ENCODE measurements at places on chromosomes 11 and 22.

GRCh38 chr11:111845276-111846028, 25.9 kb downstream of the ALG9 start:
- DNase-seq: no peak

GRCh38 chr11:9573775-9574621, 528 bp downstream of the WEE1 start:
- DNase-seq: no peak

GRCh38 chr11:128859563-128860441, 7.3 kb downstream of the KCNJ1 start:
- no peak for DNase-seq

DNA sequence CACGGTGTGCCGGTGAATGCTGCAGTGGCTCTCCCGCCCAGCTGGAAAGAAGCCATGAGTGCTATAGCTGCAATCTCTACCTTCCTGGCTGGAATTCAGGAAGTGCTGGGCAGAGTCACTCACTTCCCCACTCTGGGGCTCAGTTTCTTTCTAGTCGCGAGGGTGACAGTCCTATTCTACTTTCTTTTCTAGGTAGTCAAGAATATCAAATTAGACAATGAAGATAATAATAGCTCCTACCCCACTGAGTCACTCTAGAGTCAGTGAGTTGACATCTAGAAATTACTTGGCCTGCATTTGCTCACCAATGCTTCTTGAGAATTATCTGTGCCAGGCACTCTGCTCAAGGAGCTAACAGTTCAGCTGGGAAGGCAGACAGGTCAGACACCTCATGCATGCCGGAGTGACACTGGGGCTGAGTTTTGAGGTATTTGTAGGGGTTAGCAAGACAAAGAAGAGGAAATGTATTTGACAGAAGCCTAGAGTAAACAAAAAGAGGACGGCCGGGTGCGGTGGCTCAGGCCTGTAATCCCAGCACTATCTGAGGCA, 3.2 kb downstream of the CENPM start:
- DNase-seq: no peak

DNA sequence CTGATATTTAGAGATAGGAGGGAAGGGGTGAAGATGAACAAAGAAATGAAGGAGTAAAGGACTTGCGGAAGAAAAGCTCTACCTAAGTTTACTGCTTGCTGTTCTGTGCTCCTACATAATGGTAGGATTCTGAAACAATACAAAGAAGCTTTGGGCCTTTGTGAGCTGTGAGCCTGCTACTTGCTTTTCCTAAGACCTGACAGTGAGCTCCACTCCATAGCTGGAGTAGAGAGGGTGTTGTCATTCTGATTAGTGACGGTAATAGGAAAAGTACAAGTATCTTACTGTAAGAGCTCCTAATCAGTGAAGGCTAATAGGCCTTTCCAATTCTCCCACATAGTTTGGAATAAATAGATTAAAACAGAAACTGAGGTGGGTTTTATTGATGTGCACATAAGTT, 75.9 kb downstream of the PARVA start:
- DNase-seq: no peak

- DNase-seq: no peak
These were observed 109.3 kb downstream of the CTTN start for GRCh38 chr11:70507466-70508230.

Measured in D721Med (cell line).